ENCODE measurements at places on chromosomes 5 and 9.

GRCh38 chr5:102715082-102715807 is 39.9 kb upstream of the PAM start:
- no peak for DNase-seq

DNA sequence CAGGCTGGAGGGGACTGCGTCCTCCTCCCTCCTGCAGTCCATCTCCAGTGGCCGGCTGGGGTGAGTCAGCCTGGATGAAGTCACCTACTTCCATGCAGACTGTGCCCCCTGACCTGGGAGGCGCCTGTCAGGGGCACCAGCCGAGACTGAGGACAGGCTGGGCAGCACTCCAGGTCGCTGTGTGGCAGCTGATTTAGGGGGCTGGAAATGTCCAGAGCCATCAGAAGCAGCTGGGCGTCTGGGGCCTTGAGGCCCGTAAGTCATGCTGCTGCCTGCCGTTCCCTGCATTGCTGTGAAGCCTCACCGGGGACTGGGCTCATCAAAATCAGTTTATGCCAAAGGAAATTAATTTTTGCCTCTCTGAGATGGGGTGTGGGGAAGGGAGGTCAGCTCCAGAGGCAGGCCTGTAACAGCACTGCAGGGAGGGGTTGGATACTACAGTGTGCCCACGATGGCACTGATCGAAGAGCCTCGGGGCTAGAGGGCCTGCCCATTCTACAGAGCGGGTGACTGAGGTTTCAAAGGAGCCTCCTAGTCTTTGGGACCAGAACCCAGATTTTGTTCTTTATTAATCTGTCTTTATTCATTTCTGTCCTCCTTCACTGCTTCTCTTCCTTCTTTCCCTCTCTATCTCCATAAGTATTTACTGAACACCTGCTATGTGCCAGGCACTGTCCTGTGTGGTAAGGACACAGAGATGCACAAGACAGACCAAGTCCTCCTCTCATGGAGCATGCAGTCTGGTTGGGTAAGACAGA is 70.4 kb upstream of the PSD2 start:
- DNase-seq = no peak

- no peak for DNase-seq
Measured at GRCh38 chr9:8474937-8475336, 675.4 kb upstream of the DMAC1 start.

DNA sequence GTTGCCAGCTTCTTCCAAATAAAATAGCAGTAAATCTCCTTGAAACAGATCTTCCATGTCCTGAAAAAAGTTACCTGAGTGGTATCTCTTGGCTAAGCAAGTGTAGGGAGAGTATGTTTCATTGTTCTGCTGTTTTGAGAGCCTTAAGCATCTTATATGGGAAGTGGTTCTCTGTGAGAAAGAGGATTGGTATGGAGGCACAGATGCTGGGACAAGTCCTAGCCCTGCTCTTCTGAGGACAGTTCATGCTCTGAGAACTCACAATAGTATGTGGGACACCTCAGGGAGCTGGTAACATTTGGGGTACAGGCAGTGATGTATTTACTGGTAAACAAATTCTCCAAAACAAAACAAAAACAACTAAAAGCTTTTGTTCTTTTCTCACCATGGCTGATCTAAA is 2.0 kb downstream of the PPP3R2 start:
- no peak for DNase-seq

GRCh38 chr9:122213589-122214413 is 15.0 kb downstream of the LHX6 start:
- no peak for DNase-seq

All from breast epithelium (tissue), 4 donors.